ENCODE measurements at places on chromosomes 3 and 15.

DNA sequence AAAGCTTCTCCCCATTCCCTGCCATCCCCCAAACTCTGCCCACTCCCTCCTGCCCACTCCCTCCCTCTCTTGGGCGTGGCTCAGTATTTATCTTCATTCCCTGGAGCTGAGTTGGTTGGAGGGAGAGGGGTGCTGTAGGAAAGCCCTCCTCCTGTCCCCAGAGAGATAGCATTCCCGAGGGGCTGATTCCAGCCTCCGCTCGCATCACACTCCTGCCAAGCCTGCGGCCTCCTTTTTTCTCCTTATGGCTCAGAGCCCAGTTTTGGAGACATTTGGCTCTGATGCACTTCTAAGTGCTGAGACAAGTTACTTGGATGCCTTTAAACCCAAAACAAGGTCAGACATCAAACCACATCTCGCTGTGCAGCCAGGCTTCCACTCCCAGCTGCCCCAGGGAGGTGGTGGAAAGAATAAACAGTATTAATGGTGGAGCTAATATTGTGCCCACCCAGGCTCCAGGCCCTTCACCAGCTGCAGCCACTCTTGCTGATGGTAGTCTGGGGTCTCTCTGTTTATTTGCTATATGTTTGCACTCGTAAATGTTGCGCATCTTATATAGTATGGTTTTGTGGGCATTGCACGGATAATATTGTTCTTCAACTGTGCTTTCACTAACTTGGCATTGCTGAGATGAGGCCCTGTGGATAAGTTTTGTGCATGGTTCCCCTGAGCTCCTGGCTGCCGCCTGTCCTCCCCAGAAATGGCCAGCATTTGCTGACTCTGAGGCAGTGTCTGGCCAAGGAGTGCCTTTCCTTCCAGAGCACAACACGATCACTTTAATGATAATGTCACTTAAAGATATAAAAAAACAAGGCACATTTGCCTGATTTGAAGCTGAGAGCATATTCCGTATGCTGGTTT is 157.2 kb downstream of the LRRC28 start:
- no peak overlapping the region for H3K4me3 ChIP-seq
- H3K27ac ChIP-seq: no peak overlapping the region
- DNase-seq: no peak
- H3K36me3 ChIP-seq: no peaks in the 10 kb centered on the region
- no peaks in the 10 kb centered on the region for H3K4me1 ChIP-seq

DNA sequence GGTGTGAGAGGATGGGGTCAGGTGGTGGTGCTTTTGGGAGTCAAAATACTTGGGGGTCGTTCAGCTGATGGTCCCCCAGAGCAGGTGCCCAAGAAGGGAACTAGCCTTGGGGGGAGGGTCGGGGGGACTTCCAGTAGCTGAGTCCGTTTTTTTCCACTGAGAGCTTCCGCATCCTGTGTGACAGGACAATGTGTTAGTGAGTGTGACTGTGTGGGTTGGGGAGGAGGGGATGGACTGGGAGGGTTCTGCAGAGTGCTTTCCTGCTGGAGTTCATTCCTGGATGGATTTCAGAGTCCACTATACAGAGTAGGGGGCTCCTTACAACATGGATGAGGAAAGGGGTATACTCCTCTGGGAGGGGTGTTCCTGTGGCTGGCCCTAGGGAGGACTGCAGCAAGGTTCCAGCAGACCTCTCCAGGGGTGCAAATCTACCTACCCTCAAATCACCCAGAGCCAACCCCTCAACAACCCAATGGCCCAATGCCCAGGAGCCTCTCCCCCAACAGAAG is 601 bp upstream of the HYAL2 start:
- H3K36me3 ChIP-seq: peaks cover 4% of the 10 kb centered on the region
- peak overlapping the region; percentile 96 for H3K27ac ChIP-seq
- H3K4me1 ChIP-seq: peaks cover 22% of the 10 kb centered on the region
- DNase-seq: no peak
- no peaks in the 10 kb centered on the region for H3K27me3 ChIP-seq
- H3K4me3 ChIP-seq: no peak overlapping the region

DNA sequence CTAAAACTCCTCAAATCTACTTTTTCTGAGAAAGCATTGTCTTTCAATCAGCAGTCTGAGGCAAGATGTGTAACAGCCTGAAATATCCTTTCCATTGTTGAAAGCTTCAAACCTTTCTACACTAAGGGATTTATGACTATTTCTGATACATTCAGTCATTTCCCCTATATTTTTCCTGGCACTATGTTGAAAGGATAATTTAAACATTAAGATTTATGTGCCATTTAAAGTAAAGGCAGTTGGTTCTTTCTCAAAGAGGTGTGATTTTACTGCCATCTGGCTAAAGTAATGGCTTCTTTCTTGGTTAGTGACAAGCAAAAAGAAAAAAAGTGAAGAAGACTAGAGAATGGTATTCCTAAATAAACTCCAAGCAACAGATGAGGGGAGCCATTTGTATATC is 249.6 kb upstream of the COL8A1 start:
- no peak overlapping the region for H3K4me3 ChIP-seq
- H3K4me1 ChIP-seq: no peaks in the 10 kb centered on the region
- DNase-seq: no peak
- no peaks in the 10 kb centered on the region for H3K36me3 ChIP-seq
- no peaks in the 10 kb centered on the region for H3K27me3 ChIP-seq

GRCh38 chr3:132553826-132554225 is 43.2 kb upstream of the ACKR4 start:
- no peaks in the 10 kb centered on the region for H3K36me3 ChIP-seq
- H3K4me1 ChIP-seq: no peaks in the 10 kb centered on the region
- H3K27me3 ChIP-seq: no peaks in the 10 kb centered on the region
- no peak for DNase-seq
- H3K27ac ChIP-seq: no peak overlapping the region

- DNase-seq: no peak
- H3K27ac ChIP-seq: peak overlapping the region; percentile 34
- H3K4me1 ChIP-seq: peaks cover 32% of the 10 kb centered on the region
- H3K4me3 ChIP-seq: no peak overlapping the region
Measured at GRCh38 chr15:68418611-68419161, 13.3 kb downstream of the ITGA11 start.

GRCh38 chr15:82750831-82751180 is 41.1 kb upstream of the AP3B2 start:
- peak; percentile 27 for DNase-seq
- H3K36me3 ChIP-seq: peaks cover 1% of the 10 kb centered on the region
- peak overlapping the region; percentile 61 for H3K4me3 ChIP-seq
- H3K27ac ChIP-seq: peak overlapping the region; percentile 93
- peaks cover 6% of the 10 kb centered on the region for H3K4me1 ChIP-seq

All from Caco-2 (cell line).